Frontal cortex (tissue), 4 donors: ENCODE measurements at places on chromosomes 3 and 15. TPM values are rescaled to one million over a fixed set of nuclear protein-coding genes. Genes with fewer than 3 reads are reported as not detected.

GRCh38 chr3:23244324-23245041 lies 41.4 kb downstream of the UBE2E2 start:
- DNase-seq = no peak

ADAMTS9 gene
- total RNA-seq = 24.1 TPM

OR5H6 gene
- total RNA-seq = not detected

KLHL18 gene
- total RNA-seq = 26.1 TPM
